ENCODE measurements at places on chromosomes 12 and 14.

- peak; percentile 58 for DNase-seq
Observed at GRCh38 chr14:20697273-20698017, 8.9 kb downstream of the ANG start.

DNA sequence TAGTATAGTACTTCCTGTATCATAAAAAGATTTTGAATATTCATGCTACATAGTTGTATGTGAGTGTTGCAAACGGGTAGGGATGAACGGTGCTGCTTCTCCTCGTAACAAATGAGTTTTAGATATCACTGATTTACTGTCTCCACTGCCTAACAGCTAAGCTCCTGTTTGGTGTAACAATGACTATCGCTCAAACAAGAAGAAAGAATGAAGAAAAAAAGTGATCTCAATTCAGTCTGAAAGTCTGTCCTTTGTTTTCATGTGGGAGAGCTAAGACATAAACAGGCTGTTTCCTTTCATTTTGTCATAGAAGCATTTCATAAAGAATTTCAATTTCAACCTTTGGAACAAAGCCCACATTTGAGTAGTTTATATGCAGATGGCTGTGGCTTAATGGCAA lies 26.1 kb upstream of the RTRAF start:
- DNase-seq, result peak; percentile 46

- DNase-seq, result peak; percentile 87
Observed at GRCh38 chr14:75711796-75712211, 50.8 kb downstream of the TTLL5 start.

DNA sequence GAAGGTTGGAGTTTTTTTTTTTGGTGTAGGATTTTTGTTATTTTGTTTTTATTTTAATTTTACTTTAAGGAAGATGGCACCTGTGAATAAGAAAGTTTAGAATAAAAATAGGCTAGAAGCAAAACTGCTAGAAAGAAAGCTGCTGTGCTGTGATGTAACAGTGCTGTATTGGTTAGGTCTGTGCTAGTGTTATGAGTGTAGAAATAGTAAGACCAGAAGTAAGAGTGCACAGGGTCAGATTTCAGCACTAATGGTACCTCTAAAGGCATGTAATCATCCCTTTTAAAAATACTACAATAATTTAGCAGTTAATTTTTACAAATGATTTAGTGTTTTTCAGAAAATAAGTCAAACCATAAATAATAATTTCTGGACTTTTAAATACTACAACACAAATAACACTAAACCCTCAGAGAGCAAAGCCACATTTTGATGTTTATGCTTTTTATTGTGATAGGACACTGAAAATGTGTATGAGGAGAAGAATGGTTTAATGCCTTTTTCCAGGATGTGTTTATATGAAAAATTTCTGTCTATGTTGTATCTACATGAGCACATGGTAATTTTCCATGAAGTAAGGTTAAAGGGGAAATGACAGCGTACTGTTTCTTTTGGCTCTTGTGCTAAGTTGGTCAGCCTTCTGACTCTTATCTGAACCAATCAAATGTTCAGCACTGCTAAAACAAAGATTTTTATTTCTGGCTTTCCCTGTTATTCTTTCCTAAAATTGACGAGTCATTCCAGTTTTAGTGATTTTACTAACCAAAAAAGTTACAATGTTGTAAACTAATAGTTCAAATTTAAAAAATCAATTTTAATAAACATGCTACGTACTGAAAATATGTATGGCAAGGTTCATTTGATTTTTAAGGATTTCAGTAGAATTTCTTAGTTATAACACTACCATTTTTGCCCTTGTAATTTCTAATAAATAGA lies 96.1 kb downstream of the PPHLN1 start:
- DNase-seq, result peak; percentile 6

DNA sequence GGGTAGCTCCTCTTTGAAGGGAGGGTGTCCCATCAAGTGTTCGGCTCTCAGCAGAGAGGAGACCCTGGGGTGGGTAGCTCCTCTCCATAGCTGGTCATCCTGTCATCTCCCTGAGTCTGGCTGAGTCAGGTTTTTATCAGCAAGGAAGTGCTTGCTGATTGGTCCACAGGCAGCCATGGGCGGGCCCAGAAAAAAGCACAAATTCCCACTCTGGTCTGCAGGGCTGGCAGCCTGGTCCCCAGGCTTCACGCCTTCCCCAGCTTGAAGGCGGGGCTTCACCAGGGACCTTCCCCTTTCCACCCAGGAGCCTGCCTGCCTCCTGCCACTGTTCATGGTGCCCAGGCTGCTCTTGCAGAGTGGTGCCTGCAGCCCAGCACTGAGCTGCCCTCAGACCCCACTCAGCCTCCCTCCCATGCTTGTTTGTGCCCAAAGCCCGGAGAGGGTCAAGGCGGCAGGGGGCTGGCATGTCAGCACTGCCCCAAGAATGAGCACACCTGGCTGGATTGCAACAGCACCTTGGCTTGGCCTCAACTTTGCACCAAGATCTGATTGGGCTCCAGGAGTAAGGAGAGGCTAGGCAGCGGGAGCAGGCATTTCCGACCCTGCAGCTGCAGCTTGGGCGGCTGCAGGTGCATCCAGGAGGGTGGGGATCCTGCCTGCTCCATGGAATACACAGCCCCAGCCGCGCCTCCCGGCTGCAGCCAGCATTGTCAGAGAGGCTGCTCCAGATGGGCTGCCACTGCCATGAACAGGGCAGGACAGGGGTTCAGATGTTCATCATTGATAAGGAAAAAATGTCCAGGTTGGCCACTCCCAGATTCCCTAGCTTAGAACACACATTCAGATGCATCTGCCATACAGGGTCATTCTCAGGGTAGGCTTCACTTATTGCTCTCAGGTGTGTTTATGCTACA lies 22.0 kb upstream of the WDR89 start:
- DNase-seq, result no peak

DNA sequence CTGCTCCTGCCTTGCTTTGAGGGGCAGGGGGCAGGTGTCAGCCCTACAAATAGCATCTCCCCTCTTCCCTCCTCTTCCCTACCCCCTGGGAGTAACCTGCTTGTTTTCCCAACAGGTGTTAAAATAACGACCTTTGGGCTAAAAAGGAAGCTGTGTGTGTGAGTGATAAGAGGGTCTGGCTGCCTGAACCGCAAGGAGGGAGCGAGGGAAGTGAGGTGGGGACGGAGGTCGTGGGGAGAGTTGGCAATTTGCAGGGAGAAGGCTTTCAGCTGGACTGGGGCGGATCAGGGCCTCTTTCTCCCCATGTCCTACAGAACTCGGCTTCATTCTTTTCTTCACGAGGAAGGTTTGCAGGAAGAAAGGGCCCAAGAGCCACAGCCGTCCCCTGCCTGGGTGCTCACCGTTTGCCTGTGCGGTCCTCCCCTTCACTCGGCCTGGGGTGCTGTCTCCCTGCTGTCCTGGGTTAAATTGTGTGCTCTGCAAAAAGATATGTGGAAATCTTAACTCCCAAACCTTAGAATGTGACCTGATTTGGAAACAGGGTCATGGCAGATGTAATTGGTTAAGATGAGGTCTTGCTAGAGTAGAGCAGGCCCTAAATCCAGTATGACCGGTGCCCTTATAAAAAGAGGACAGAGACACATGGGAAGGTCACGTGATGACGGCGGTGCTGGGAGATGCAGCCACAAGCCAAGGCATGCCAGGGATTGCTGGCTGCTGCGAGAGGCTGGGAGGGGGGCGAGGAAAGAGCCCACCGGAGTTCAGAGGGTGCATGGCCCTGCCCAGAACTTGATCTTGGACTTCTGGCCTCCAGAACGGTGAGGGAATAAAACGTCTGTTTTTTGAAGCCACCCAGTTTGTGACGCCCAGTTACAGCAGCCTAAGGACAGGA lies 38.7 kb upstream of the NCOR2 start:
- no peak for DNase-seq

GRCh38 chr14:100158566-100159093 lies 815 bp downstream of the DEGS2 start:
- no peak for DNase-seq

- no peak for DNase-seq
Observed at GRCh38 chr12:31600252-31600651, 9.3 kb upstream of the DENND5B start.

GRCh38 chr12:96064271-96064670 lies 28.9 kb upstream of the LTA4H start:
- DNase-seq, result no peak

DNA sequence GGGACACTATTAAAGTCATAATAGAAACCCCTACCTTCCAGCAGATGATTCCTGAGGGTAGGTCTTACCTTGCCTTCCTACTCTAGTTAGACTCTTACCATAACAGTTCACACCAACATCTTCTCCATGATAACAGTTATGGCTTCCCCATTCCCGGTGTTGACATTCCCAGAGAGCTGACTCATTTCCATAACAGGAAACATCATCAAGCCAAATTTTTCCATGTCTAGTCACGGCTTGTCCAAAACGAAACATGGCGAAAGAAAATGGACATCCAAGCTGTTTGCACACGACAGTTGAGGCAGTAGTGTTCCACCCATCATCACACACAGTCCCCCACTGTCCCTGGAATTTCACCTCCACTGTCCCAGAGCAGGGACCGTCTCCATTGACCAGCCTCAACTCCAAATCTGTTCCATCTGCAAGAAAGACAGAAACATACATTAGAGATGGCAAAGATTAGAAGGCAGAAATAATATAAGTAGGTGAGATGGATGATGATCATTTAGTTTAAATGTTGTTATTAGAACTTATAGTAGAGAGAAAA lies 10.6 kb downstream of the CD163L1 start:
- DNase-seq, result peak; percentile 70

- DNase-seq, result no peak
Observed at GRCh38 chr14:92316937-92317336, 6.0 kb upstream of the SLC24A4 start.

DNA sequence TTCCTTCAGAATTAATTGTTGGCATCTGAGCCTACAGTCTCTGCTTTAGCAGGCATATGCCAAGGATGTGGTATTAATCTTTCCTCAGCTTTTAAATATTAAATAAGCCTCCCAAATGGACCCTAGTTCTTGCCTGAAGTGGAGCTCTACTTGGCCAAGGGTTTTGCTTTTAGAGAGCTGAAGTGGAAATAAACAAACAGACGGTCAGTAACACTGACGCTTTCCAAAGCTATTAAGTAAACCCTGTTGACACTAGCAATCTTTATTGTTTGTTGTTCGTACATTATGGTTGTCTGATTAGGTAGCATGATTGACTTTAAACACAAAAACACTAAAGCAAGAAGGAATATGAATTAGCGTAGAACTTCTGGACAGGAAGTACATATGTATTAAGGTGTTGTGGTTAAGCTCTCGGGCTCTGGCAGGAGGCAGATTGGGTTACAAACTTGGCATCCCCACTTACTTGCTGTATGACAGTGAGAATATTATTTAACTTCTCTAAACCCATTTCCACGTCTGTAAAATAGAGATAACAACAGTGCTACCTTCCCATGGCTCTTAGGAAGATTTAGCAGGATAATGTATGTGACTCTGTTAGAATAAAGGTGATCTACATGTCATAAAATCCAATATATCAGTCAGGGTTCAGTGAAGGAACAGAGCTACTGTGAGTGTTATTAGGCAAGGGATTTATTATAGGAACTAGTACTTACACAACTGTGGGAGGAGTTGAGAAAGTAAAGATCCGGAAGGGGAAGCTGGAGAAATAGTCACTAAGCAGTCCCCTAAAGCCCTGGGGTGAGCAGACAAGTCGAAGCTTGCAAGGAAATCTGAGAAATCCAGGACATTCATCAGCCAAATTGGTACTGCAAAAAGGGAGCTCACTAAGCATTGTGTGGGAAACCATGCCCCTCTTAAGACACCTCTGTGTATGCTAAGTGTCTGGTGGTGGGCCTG lies 92.2 kb upstream of the ATF7IP start:
- no peak for DNase-seq

- DNase-seq, result peak; percentile 57
Observed at GRCh38 chr12:68367903-68368302, 35.7 kb upstream of the MDM1 start.

DNA sequence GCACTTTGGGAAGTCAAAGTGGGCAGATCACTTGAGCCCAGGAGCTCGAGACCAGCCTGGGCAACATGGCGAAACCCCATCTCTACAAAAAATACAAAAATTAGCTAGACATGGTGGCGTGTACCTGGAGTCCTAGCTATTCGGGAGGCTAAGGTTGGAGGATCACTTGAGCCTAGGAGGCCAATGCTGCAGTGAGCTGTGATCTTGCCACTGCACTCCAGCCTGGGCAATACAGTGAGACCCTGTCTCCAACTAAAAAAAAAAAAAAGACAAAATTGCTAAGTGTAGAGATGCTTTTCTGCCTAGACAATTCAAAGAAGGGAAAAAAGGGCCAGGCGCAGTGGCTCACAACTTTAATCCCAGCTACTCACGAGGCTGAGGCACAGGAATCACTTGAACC lies 3.4 kb upstream of the LRP6 start:
- DNase-seq, result no peak

DNA sequence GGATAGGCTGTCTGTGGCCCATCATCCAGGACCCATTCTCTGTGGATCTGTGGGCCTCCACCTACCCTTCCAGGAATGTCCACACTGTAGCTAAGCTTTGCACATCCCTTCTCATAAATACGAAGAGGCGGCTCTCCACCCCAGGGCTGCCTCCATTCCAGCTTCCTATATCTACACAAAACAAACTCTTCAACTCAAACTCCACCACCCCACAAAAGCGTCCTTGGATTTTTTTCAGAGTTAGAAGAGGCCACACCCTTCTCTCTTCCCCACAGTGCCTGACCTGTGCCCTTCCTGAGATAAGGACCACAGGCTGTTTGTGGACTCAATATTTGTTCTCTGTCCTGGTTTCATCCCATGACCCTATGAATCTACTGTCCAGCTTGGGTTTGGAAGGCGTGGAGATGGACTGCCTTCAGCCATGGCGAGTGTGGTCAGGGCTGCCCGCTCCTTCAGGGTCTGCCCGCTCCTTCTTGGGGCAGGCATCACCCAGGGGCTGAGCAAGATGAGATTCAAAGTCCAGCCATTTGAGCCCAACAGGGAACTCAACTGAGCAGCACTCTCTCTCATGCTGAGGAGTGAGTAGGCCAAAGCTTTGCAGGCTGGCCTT lies 13.0 kb upstream of the SERPINA12 start:
- no peak for DNase-seq

- no peak for DNase-seq
Observed at GRCh38 chr12:96862326-96862725, 44.7 kb upstream of the NEDD1 start.

DNA sequence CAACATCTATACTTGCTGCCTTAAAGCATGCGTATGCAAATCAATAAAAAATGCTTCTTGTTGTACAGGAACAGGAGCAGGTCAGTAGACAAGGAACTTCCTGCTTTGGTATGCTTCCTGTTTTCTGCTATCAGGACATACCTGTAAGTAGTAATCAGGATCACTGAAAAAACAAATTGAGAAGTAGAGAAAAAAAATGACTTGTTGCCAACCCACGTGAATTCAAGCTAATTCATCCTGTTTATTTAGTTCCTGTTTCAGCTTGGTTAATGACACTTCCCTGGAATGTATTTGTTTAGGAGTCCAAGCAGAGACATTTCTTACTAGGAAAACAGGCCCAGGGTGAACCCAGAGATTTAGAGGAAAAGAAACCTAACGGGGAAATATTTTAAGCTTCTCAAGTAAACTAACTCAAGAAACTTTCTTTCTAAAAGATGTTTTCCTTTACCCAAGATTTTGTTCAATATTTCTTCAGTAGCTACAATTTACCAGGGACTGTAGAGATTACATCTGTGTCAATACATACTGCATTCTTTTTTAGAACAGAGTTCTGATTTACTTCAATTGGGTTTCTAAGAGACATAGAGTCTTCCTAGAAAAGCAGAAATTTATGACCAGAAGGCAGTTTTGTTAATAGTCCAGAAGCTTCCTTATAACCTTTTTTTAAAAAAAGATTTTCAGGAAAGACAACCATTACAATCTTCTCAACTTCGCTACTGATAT lies 124.2 kb downstream of the PAWR start:
- DNase-seq, result no peak

Data from AG10803 (cell line).